ENCODE measurements at places on chromosomes 12 and 14.

DNA sequence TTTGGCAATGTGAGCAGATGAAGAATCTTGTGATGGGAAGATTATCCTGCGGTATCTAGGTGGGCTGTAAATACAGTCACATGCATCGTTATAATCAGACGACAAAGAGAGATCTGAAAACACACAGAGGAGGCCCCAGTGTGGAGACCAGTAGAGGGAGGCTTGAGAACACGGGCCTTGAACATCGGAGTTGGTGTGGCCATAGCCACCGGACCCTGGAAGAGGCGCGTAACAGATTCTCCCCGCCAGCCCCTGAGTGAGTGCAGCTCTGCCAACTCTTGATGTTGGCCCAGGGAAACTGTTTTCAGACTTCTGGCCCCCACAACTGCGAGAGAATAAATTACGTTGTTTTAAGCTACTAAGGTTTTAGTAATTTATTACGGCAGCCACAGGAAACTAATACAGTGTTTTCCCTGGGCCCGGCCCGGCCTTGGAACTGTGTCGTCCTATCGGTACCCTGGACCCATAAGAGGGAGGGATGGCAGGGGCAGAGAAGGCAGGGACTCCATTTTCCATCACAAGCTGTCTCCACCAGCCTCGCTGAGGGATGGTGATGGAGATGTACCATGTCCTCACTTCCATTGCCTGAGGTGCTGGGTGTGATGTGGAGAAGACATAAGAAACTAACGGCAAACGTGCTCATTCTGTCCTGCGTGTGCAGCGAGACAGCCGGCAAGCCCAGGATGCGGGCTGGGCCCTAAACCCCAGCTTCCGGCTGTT is 91.6 kb downstream of the NTF3 start:
- H3K27me3 ChIP-seq: no peaks in the 10 kb centered on the region
- no peak overlapping the region for H3K4me3 ChIP-seq
- DNase-seq: no peak
- H3K36me3 ChIP-seq: no peaks in the 10 kb centered on the region
- H3K27ac ChIP-seq: no peak overlapping the region
- no peaks in the 10 kb centered on the region for H3K4me1 ChIP-seq

- no peaks in the 10 kb centered on the region for H3K4me1 ChIP-seq
- H3K27ac ChIP-seq: no peak overlapping the region
- peaks cover 31% of the 10 kb centered on the region for H3K36me3 ChIP-seq
- no peak for DNase-seq
Measured at GRCh38 chr14:90296641-90297040, 35.1 kb downstream of the NRDE2 start.

- H3K4me3 ChIP-seq: no peak overlapping the region
- H3K36me3 ChIP-seq: no peaks in the 10 kb centered on the region
- no peak overlapping the region for H3K27ac ChIP-seq
- H3K4me1 ChIP-seq: peaks cover 41% of the 10 kb centered on the region
Measured at GRCh38 chr12:57213763-57214397, 2.7 kb upstream of the NXPH4 start.

DNA sequence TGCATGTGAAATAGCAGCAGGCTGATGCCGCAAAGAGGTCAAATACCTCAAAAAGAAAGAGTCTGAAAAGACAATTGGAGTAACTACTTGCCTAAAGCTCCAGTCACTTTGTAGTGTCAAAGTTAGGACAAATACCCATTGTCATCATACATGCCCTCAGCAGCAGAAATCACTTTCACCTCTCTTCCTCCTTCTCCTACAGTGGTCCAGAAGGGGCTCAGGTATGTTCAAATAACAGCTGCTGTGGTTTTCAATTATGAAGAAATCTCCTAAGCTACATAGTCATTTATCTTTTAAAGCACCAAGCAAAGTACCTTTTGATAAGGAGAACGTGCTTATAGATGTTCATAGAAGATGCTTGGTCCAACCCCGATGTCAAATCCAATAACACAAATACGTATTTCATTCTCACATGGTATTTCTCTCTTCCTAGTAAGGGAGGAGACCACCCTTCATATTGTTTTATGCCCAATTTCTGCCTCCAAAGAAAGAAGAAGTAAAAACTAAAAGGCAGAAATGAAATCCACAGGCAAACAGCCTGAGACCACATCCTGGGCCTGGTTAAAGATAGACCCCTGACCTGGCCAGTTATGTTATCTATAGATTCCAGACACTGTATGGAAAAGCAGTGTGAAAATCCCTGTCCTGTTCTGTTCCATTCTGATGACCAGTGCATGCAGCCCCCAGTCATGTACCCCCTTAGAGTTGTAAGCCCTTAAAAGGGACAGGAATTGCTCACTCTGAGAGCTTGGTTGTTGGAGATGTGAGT is 23.7 kb downstream of the GYS2 start:
- H3K27ac ChIP-seq: no peak overlapping the region
- no peaks in the 10 kb centered on the region for H3K4me1 ChIP-seq
- no peak overlapping the region for H3K4me3 ChIP-seq
- no peaks in the 10 kb centered on the region for H3K27me3 ChIP-seq
- DNase-seq: no peak

GRCh38 chr12:3836641-3837040 is 36.6 kb downstream of the PARP11 start:
- no peaks in the 10 kb centered on the region for H3K27me3 ChIP-seq
- no peak overlapping the region for H3K27ac ChIP-seq
- no peaks in the 10 kb centered on the region for H3K4me1 ChIP-seq
- peaks cover 4% of the 10 kb centered on the region for H3K36me3 ChIP-seq
- DNase-seq: no peak

GRCh38 chr12:15244926-15245325 is 23.7 kb upstream of the RERG start:
- no peaks in the 10 kb centered on the region for H3K27me3 ChIP-seq
- no peak overlapping the region for H3K4me3 ChIP-seq
- no peaks in the 10 kb centered on the region for H3K4me1 ChIP-seq
- no peaks in the 10 kb centered on the region for H3K36me3 ChIP-seq

DNA sequence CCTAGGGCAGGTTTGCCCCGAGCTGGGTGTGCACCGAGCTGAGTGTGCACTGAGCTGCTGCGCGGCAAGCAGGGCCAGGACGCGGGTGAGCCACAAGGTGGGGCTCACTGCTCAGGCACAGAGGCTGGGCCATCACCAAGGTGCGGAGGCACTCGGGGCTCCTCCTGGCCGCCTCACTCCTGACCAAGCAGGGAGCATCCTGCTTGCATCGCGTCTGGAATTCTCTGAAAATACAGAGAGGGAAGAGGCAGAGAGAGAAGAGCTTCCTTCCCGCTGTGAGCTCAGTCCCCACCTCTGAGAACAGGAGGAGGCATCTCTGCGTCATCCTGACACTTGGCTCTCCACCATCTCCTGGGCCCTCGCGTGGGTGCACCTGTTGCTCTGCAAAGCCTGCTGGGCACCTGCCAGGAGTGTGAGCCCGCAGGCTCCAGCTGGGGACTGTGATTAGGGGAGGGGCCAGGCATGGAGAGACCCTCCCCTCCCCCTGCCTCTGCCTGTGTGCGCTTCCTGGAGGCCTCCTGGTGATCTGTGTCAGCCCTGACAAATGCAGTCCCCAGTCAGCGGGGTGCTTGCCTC is 116.3 kb downstream of the GLT1D1 start:
- H3K27me3 ChIP-seq: no peaks in the 10 kb centered on the region
- H3K4me1 ChIP-seq: no peaks in the 10 kb centered on the region
- H3K36me3 ChIP-seq: no peaks in the 10 kb centered on the region
- DNase-seq: no peak

GRCh38 chr14:55254581-55254980 is 16.6 kb upstream of the FBXO34 start:
- H3K4me3 ChIP-seq: no peak overlapping the region
- no peaks in the 10 kb centered on the region for H3K4me1 ChIP-seq
- no peak for DNase-seq
- no peaks in the 10 kb centered on the region for H3K36me3 ChIP-seq
- no peak overlapping the region for H3K27ac ChIP-seq

- no peak overlapping the region for H3K27ac ChIP-seq
- no peak overlapping the region for H3K4me3 ChIP-seq
- no peaks in the 10 kb centered on the region for H3K4me1 ChIP-seq
- DNase-seq: no peak
- no peaks in the 10 kb centered on the region for H3K27me3 ChIP-seq
Measured at GRCh38 chr12:63317286-63317846, 166.4 kb upstream of the AVPR1A start.

DNA sequence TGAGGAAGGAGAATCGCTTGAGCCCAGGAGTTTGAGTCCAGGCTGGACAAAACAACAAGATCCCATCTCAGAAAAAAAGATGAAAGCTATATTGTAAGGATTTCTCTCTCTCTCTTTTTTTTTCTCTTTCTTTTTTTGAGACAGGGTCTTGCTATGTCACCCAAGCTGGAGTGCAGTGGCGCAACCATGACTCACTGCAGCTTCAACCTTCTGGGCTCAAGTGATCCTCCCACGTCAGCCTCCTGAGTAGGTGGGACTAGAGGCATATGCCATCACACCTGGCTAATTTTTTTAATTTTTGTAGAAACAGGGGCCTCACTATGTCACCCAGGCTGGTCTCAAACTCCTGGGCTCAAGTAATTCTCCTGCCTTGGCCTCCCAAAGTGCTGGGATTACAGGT is 5.8 kb upstream of the MRPL42 start:
- H3K4me1 ChIP-seq: no peaks in the 10 kb centered on the region
- no peaks in the 10 kb centered on the region for H3K36me3 ChIP-seq
- no peak for DNase-seq
- H3K4me3 ChIP-seq: no peak overlapping the region
- no peaks in the 10 kb centered on the region for H3K27me3 ChIP-seq

GRCh38 chr12:65935906-65936901 is 111.9 kb downstream of the HMGA2 start:
- H3K4me1 ChIP-seq: no peaks in the 10 kb centered on the region
- H3K36me3 ChIP-seq: no peaks in the 10 kb centered on the region
- H3K27ac ChIP-seq: no peak overlapping the region
- no peak overlapping the region for H3K4me3 ChIP-seq
- DNase-seq: no peak

DNA sequence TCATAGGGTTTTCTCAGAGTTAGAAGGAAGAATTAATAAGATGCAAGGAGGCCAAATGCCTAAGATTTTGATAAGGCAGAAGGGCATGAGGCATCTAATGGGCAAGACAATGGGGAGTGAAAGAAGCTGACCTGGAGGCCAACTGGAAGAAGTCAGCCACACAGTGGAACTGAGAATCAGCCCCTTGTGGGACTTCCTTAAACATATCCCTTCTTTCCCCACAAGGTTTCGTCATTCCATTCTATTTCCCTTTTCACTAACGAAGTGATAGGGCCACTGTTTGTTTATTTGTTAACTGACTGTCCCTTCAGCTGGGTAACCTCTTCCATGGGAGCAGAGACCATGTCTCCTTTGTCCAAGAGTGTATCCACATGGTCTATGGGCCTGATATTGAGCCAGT is 86.2 kb downstream of the HELB start:
- no peak overlapping the region for H3K27ac ChIP-seq
- no peak overlapping the region for H3K4me3 ChIP-seq
- no peaks in the 10 kb centered on the region for H3K27me3 ChIP-seq
- H3K4me1 ChIP-seq: peaks cover 3% of the 10 kb centered on the region
- no peaks in the 10 kb centered on the region for H3K36me3 ChIP-seq

DNA sequence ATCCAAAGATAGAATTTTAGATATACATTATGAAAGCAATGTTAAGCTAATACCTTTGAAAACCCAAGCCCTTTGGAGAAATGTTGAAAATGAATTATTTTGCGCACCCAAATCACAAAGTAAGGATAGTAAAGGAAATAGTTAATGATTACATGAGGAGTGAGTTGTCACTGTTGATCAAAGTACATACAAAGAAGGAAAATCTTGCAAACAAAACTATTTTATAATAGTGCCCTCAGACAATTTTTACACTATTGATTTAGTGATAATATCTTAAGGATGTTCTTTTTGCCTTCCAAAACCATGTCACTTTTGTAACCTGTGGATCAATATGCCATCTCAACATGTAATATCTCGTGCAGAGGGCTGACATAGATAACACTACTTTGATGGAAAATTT is 146.8 kb downstream of the DUSP6 start:
- no peak for DNase-seq
- no peaks in the 10 kb centered on the region for H3K36me3 ChIP-seq

DNA sequence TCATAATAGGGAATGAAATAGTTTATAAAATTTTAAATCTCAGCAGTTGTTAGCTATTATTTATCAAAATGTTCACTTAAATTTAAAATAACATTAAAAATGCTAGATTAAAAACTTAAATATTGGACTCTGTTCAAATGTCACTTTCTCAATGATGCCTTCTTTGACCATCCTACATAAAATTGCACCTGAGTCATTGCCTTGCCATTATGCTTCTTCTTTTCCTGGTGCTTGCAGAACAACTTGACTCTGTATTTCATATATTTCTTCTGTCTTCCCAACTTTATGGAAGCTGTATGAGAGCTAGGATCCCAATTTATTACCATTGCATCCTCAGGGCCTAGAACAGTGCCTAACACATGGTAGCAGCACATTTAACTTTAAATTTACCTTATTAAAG is 37.3 kb upstream of the CPM start:
- no peak overlapping the region for H3K27ac ChIP-seq
- no peak for DNase-seq
- H3K4me3 ChIP-seq: no peak overlapping the region
- H3K4me1 ChIP-seq: no peaks in the 10 kb centered on the region
- H3K27me3 ChIP-seq: no peaks in the 10 kb centered on the region

DNA sequence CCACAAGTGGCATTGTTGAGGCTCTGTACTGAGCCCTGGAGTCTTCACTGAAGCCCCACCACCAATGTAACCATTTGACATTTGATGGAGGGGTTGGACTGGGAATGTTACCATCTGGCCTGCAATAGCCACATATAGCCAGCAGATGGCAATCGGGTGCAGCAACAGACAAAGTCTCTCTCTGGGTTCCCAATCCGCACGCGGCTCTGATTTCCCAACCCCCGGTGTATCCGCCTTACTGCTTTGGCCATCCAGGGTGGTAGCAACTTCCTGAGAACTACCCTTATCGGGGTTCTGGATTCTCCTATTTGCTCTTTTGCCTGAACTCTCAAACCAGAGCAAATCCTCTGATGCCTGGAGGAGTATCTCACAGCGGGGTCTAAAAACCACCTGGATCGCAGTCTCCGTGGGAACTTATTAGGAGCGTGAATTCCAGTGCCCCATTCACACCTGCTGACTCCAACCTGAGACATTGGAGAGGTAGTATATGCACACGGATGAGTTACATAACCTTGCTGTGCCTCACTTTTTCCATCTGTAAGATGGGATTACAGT is 14.2 kb downstream of the VRTN start:
- no peaks in the 10 kb centered on the region for H3K4me1 ChIP-seq
- H3K27ac ChIP-seq: no peak overlapping the region
- H3K4me3 ChIP-seq: no peak overlapping the region
- H3K36me3 ChIP-seq: no peaks in the 10 kb centered on the region

DNA sequence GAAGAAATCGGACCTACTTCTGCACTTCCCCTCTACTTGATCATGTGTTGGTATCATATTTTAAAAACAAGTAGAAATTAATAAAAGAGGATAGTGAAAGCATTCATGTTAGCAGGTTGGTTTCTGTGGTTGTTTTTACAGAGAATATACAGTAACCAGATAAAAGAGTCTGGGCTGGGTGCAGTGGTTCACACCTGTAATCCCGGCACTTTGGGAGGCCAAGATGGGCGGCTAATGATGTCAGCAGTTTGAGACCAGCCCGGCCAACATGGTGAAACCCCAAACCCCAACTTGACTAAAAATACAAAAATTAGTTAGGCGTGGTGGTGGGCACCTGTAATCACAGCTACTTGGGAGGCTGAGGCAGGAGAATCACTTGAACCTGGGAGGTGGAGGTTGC is 55.9 kb downstream of the LRP6 start:
- no peaks in the 10 kb centered on the region for H3K27me3 ChIP-seq
- H3K27ac ChIP-seq: no peak overlapping the region
- peaks cover 4% of the 10 kb centered on the region for H3K4me1 ChIP-seq
- H3K4me3 ChIP-seq: no peak overlapping the region
- DNase-seq: no peak

Data from effector memory CD4-positive, alpha-beta T cell (primary cell).